ENCODE measurements at places on chromosomes 12 and 14.

DNA sequence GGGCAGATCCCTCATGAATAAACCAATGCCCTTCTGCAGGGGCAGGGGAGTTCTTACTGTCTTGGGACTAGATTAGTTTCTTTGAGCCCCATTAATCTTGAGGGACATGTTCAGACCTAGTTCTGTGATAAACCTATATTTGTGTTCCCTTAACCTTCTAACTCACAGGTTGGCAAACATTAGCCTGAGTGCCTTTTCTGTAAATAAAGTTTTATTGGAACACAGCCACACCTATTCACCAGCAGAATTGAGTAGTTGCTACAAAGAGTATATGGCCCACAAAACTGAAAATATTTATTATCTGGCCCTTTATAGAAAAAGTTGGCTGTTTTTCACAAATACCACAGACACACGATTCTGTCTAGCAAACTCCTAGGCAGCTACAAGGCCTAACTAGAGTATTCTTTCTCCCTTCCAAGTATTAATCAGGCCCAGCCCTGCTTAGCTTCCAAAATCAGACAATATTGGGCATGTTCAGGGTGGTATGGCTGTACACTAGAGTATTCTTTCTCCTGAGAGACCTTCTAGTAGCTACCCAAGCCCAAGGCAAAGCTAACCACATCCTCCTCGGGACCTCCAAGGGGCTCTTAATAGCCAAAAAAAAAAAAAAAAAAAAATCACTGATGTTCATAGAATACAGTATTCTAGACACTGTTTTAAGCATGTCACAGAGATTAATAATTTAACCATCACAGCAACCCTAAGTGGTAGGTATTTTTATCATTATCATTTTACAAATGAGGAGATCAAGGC is 199.3 kb upstream of the PWP1 start:
- DNase-seq: no peak

DNA sequence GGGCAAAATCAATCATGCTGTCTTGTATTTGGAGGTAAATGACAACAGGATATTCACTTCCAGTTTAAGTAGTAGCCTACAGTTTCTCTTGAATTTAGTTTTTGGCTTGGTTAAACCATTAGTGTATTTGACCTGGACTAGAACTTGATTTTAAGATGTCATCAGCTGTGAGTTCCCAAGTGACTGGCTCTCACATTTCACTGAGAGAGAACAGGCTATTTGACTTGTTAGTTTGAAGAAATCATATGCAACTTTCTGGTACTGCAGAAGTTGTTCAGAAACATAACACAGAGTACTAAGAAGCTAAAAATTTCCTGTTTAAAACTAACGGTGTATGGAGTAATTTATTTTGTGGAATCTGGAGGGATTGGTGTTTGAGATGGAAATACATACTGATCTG is 22.3 kb downstream of the MNAT1 start:
- no peak for DNase-seq

GRCh38 chr14:68501614-68502052 is 291.2 kb downstream of the ZFP36L1 start:
- no peak for DNase-seq

DNA sequence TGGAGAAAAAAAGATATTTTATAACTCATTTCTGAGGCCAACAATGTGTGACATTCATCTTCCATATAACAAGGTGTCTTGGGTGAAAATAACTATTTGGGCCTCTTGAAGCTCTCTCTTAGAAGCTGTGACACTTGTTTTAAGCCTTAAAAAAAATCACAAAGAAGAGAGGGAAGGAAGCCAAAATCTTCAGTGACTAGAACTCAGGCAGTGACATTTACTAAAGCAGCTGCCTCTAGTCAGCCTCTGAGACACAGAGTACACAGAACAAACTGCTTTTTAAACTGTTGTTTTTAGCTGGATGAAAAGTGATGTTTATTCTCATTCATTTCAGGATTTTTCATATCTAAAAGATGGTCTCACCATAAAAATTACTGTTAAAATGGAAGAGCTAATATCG is 793.6 kb downstream of the GALC start:
- DNase-seq: no peak

DNA sequence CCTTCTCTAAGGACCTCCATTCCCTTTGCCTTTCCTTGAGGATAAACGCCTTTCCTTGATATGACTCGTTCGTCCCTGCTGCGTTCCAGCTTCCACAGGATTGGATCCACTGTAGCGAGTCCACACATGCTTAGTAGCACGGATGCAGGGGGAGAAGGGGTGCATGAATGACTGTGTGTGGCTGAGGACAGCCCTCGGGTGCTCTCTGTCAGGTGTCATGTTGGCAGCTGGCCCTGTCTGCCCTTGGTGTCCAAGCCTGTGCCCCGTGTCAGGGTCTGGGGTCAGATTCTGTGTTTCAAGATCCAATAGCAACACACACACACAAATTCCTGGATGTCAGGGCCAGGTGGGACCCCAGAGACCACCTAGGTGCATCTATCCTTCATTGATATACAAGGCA is 17.5 kb upstream of the KRT80 start:
- no peak for DNase-seq

DNA sequence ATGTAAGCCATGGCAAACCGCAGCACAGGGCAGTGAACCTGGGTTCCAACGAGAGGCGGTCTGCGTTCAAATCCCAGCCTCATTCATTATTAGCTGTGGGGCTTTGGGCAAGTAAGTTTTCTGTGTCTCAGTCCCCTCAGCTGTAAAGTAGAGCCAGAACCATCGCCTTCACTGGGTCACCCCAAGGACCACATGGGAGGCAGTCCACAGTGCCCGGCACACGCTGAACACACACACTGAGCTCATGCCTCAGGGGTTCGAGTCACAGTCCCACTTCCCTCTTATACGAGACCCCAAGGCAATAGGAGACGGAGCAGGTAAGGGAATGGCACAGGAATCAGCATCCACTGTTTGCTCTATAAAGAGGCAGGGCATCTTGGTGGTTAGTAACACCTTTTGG is 19.1 kb downstream of the LRTM2 start:
- no peak for DNase-seq

GRCh38 chr12:84920331-84920730 is 7.7 kb upstream of the SLC6A15 start:
- no peak for DNase-seq

DNA sequence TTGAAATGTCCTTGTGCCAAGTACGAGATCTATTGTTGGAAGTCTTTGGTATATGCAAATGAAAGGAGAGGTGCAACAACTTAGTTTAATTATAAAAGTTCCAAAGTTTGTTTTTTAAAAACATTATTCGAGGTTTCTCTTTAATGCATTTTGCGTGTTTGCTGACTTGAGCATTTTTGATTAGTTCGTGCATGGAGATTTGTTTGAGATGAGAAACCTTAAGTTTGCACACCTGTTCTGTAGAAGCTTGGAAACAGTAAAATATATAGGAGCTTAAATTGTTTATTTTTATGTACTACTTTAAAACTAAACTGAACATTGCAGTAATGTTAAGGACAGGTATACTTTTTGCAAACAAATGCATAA is 2.3 kb downstream of the HSPA2 start:
- no peak for DNase-seq

DNA sequence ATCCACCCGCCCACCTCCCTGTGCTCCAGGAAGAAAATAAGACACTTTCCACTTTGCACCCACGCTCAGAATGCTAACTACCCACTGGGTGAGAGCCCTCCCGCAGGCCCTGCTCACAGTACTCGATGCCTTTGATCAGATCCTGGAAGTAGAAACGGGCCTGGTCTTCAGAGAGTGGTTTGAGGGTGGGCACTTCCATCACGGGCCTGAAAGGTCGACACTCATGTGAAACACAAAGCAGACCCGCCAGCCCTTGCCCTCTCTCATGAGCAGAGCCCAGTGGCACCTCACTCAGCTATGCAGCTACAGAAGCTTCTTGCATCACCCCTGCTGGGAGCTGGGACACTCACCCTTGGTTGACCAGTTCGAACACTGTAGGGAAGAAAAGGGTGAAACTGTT is 41.1 kb downstream of the CAMKK2 start:
- no peak for DNase-seq

DNA sequence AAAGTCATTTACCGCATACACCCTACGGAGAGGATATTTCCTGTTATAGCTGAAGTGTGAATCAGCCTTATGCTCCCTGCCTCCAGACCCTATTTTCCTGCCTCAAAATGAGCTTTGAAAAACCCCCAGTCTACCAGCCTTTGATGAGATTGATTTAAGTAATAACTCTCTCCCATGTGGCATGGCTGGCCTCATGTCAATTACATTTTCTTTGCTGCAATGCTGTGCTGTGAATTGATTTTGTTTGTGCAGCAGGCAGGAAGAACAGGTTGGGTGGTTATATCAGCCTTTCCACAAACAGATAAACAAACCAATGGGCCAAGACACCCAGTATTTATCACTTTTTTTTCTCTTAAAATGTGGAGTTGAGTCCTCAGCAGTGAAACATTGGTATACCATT is 1105.5 kb upstream of the TMEM132C start:
- no peak for DNase-seq

GRCh38 chr12:133225527-133225926 is 10.2 kb downstream of the ANHX start:
- no peak for DNase-seq

- peak; percentile 97 for DNase-seq
These were observed at the start of gene HOMEZ for GRCh38 chr14:23286020-23286901. HOMEZ (minus strand) TSS chr14:23286132; CDS start chr14:23285952, 180 bp downstream.

DNA sequence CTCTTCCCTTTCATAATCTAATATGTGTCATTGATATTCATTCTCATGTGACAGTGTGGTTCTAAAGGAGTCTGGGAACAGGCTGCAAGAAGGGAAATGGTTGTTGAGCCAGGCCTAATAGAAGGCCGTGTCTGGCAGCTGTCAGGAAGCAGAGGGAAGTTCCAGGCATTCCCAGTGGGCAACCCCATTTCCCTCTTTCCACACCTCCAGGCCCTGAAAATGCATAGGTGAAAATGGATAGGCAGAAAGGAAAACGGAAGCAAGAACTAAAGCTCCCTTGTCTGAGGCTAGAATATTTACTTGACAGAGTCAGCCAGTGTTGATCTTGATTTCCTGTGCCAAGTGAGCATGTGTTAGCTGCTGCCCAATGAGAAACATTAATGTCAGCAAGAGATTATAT is 97.7 kb downstream of the PPM1A start:
- no peak for DNase-seq

GRCh38 chr14:49545716-49546115 is 40.5 kb downstream of the RPS29 start:
- no peak for DNase-seq

DNA sequence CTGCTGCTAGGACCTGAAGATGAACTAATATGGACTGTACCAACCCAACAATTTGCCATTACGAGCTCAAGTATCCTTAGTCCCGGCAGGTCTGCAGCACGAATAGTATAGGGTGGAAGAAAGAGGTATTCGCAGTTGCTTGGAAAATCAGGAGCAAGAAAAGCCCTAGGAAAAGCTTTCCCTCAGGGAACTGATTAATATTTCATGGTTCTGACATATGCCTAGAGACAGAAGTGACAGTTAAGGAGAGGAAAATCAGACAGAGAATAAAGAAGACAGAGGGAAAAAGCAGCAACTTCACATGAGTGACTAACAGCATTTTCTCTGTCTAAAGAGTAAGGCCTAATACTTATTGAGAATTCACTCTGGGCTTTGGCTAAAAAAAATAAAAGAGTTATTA is 602.9 kb upstream of the ATP2B1 start:
- DNase-seq: no peak

GRCh38 chr14:94571395-94571794 is 9.8 kb upstream of the SERPINA5 start:
- no peak for DNase-seq

GRCh38 chr14:104358528-104359300 is 220.3 kb downstream of the KIF26A start:
- no peak for DNase-seq

GRCh38 chr12:92445253-92446082 is 257.3 kb upstream of the PLEKHG7 start:
- no peak for DNase-seq

GRCh38 chr12:107007411-107007810 is 20.5 kb upstream of the MTERF2 start:
- no peak for DNase-seq

DNA sequence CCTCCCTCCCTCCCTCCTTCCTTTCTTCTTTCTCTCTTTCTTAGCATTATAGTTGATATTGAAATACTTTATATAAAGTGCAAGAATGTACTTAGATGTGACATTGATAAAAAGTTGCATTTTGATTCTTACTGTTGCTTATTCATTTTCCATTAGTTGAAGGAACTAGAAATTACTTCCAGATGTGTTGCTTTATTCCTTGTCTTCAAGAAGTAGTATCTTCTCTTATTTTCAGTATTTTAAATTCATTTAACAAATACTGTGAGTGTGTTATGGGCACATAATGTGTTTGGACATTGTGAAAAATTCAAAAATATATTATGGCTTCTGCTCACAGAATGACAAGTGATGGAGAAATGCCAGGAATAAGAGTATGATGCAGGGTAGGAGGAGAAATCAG is 45.6 kb downstream of the TRMT5 start:
- DNase-seq: no peak

GRCh38 chr12:102816816-102817434 is 100.1 kb downstream of the PAH start:
- no peak for DNase-seq
